ENCODE measurements at places on chromosomes 7 and 10.
A peak's percentile ranks its signal among the peaks of the same experiment; 100 is the strongest.

DNA sequence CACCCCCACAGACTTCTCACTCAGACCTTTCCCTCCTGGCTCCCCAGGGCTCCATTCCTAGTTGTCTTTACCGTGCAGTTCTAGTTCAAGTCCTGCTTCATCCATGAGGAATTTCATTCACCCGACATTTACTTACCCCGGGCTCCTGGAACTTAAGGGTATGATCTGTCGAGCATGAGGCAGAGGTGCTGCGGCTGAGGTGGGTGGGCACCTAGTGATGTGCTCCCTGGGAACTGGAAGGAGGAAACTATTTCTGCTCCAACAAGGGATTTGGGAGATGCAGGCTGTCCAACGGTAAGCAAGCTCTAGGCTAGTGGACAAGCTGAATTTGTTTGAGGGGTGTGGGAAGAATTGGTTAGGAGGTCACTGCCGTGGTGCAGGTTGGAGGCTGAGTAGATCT, 30.2 kb upstream of the AQP1 start:
- no peak for DNase-seq

GRCh38 chr10:131797626-131798025, 103.2 kb upstream of the PPP2R2D start:
- no peak for DNase-seq

GRCh38 chr7:132609222-132609621, 33.0 kb upstream of the PLXNA4 start:
- no peak for DNase-seq

GRCh38 chr10:62856021-62856420, 39.9 kb upstream of the EGR2 start:
- DNase-seq: peak; percentile 29

DNA sequence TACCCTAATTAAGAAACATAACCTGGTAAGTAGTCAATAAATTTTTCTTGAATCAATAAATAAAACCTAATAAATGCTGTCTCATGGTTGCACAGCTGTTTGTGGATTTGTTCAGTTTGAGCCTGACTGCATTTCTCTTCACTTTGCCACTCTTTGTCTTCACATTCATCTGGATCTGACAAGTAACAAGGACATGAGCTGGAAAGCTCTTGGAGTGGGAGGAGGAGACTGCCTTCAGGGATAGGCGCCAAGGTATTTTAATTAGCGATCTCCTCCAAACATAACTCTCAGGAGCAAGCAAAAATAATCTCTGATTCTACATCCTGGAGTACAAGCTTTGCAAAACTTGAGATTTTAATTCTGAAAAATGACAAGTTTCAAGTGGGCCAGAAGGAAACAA, 251.0 kb downstream of the BMPER start:
- DNase-seq: no peak
